ENCODE measurements at places on chromosomes 5 and 9. TPM values are rescaled to one million over a fixed set of nuclear protein-coding genes. Genes with fewer than 3 reads are reported as not detected.

IL3 gene
- total RNA-seq: not detected

DNA sequence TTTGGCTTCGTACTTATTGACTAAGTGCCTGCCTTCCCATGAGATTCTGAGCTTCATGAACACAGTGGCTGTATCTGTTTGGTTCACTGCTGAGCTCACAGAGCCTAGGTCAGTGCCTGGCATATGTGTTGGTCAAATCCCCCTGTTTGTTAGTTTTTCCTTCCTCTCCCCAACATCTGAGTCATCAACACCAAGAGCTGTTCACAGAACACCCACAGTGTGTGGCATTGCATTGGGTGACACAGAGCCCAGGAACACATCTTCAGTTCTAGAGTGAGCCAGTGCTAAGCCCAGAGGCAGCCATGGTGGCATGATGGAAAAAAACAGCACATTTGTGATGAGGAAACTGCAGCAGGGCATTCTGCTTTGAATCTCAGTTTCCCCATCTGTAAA, 294.6 kb downstream of the SEC61B start:
- H3K4me1 ChIP-seq: no peaks in the 10 kb centered on the region
- no peaks in the 10 kb centered on the region for H3K36me3 ChIP-seq
- H3K4me3 ChIP-seq: no peak overlapping the region
- DNase-seq: no peak
- H3K27ac ChIP-seq: no peak overlapping the region

DNA sequence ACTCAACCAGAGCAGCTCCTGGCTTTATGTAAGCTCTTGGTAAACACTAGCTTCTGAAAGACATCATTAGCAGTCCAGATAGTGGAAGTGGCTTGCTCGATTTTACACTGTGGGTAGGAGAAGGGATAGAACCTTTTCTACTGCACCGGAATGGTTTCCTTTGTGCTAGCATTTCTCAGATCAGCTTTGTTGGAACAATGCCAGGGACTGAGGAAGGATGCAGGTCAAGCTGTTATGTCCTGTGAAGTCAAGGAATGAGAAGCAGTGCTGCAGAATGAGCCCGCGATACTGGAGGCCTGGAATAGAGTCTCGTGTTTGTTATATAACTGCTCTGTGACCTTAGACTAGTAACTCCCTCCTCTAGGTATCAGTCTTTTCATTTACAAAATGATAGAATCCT, 233.6 kb downstream of the GABRB2 start:
- H3K36me3 ChIP-seq: no peaks in the 10 kb centered on the region
- no peaks in the 10 kb centered on the region for H3K27me3 ChIP-seq
- no peaks in the 10 kb centered on the region for H3K4me1 ChIP-seq
- DNase-seq: no peak

GRCh38 chr5:81717226-81717625, 33.7 kb downstream of the SSBP2 start:
- peak overlapping the region; percentile 24 for H3K27ac ChIP-seq
- no peak overlapping the region for H3K4me3 ChIP-seq
- DNase-seq: peak; percentile 28
- H3K27me3 ChIP-seq: no peaks in the 10 kb centered on the region

STPG3 gene
- not detected for total RNA-seq

DNA sequence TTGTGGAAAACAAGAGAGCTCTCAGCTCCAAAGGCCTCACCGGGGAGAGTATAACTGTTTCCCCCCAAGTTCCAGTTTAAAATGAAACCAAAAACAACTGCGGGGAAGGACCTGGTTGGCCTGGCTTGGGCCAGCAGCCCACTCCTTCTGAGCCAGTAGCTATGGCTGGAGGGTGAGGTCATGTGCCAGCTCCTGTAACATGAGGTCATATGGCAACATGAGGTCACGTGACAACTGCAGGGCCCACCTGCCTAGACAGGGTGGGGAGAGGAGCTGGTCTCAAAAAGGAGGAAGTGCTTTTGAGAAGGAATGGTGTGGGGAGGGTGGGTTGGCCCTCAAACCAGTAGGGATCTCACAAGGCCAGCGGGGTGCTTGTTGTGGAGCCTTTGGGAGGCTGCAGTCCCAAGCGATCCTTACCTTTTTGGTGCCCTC, 29.3 kb upstream of the CRB2 start:
- H3K4me1 ChIP-seq: no peaks in the 10 kb centered on the region
- H3K27ac ChIP-seq: no peak overlapping the region
- H3K36me3 ChIP-seq: no peaks in the 10 kb centered on the region
- H3K4me3 ChIP-seq: no peak overlapping the region

DNA sequence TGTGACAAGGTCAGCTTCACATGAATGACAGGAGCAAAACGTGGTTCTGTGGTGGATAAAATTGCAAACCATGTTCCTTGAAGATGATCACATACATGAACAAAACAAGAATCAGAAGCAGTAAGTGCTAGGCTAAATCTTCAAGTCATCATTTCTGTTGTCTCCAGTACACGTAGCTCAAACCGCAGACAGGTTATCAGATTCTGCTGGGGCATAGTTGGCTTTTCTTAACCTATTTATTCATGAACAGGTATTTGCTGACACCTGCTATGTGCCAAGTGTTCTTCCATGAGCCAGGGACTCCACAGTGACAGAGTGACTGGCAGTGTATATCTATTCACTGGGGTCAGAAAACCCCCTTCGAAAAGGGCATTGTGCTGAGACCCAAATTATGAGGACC, 20.8 kb downstream of the MFAP3 start:
- H3K4me1 ChIP-seq: peaks cover 10% of the 10 kb centered on the region
- no peak overlapping the region for H3K27ac ChIP-seq
- H3K27me3 ChIP-seq: no peaks in the 10 kb centered on the region
- no peak overlapping the region for H3K4me3 ChIP-seq

LCN1 gene
- total RNA-seq: not detected
